ENCODE measurements at places on chromosomes 6 and 20.

GRCh38 chr6:38064431-38064830 lies 244.9 kb downstream of the ZFAND3 start:
- no peak for DNase-seq

DNA sequence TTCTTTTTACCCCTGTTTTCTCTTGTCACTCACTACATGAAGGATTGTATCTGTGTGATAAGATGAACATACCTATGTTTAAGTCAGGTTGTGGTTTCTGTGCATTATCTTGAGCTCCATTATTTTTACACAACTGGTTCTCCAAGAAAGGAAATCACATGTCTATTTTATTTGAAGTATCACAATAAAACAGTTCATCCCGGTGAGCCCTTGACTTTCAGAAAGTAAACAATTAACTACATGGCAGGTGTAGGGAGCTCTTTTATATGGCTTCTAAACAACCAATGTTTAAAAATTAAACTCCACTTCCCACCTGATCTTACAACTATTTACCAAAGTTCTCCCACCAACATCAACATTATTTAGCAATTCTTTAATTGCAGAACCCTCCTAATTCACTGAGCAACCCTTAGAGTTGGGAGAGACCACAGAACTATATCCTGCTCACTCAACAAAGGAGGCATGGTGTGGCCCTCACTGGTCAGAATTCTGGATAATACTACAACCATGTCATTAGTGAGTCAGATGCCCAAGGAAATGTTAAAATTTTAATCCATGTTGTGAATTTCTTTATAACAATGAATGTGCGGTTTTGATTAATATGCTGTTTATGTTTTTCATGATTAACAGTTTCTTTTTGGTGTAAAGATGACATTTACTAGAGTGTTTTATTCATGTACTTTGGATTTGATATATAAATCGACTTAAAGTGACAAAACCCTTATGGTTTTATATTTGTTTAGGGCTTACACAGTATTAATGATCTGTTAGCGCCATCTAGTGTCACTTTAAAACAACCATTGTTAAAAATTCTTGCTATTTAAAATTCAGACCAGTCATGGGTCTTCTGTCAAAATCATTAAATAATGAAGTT lies 50.0 kb upstream of the SCGN start:
- no peak for DNase-seq

DNA sequence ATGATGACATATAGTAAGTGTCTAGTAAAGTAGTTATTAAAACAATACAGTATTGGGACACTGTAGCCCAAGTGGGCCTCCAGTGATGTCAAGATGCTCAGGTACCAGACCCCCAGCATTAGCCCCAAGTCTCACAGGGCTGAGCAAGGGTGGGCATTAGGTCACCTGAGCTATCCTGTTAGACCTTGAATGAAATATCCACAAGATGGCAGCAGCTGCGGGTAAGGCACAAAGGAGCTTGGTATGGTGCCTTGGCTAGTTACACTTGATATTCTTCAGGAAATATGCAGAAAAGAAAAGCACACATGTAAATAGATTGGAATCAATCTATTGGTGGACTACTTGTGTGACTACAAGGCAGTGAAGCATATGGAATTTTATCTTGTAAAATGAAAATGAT lies 701.8 kb upstream of the ADGRB3 start:
- no peak for DNase-seq

DNA sequence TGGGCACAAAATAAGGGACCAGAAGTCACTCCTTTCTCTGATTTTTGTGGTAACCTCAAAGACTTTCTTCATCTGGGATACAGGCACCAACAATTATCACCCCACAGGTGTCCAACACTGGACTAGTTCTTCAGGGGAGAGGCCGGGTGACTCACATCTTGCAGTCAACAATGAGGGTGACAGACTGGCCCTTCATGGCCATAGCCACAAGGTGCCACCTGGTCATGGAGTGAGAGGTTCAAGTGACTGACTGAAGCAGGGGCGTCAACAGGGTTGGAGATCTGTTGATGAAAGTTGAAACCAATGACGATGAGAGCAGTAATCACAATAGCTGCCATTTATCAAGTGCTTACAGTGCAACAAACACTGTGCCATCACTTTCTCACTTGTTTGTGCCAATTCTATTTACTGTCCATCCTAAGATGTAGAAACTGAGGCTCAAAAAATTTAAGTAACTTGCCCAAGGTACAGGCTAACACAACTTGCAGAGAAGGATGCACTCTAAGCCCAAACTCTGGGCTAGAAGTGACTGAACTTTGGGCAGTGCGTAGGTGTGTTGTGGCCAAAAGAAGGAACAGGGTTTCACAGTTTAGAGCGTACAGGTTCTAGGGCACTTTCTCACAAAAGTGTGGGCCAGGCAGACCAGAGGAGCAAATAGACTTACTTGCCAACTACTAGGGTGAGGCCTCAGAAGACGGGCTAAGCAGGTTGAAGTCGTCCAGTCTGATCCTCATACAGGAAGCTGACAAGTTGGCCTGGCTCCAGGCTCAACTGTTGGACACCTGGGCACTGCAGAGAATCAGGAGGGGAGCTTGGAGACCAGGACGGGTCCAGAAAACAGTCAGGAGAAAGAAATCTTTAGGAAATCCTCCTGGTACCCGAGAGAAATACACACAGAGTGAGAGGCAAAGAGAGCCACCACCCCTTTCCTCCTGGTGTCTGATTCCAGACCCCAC lies 30.4 kb downstream of the HLA-DPB1 start:
- DNase-seq: no peak

DNA sequence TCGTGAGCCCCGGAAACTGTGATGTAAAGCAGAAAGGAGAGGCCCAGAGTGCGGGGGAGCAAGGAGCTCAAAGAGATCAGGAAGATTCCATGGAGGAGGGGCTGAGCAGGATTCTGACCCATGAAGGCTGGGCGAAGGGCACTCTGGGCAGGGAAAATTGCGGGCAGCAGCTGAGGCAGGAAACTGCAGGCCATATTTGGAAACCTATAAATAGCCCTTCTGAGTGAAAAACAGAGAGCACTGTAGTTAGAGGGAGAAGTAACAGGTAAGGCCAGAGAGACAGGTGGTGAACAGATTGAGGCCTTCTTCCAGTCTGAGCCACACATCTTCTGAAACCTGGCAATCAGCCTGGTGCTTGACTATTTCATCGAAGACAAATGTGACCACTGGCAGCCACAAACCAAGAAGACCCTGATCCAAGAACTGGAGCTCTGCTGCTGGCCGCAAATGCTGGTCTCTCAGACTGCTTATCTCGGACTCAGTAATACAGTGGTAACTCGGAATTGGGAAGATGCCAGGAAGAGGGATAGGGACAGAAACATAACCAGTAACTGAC lies 14.1 kb upstream of the BEND3 start:
- no peak for DNase-seq

DNA sequence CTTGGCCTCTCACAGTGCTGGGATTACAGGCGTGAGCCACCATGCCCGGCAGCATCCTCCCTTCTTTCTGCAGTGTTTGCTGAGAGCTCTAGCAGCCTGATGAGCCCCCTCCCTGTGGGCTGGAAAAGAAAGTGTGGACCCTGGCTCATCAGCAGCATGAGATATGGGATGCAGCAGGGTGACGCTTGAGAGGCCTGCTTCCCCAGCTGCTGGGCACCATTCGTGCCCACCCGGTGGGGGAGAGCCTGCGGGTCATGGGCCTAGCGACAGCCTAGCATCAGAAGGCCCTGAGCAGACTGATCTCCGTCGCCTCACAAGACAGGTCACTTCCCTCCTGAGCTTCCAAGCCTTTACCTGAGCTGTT lies 16.0 kb upstream of the CCDC167 start:
- no peak for DNase-seq

DNA sequence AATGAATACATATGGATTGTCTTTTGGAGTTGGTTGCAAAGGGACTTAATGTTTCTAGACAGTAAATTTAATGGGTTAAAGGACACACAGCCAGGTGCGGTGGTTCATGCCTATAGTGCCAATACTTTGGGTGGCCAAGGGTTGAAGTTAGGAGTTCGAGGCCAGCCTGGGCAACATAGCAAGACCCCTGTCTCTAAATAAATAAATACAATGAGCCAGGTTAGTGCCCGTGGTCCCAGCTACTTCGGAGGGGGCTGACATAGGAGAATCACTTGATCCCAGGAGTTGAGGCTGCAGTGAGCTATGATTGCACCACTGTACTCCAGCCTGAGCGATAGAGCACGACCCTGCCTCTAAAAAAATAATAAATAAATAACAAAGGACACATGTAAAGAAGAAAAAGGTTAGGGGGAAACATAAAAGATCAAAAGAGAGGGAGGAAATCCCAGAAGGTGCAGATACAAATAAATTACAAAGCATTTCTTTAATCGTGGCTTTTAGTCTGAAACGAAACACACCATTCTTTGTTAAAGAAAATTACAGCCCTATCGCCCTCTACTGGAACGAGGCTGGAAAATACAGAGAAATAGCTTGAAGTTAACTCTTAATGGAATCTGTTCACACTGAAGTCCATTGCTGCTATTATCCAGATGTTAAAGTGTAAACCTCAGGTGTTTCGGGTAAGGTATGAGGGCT lies 42.6 kb upstream of the SCML4 start:
- peak; percentile 51 for DNase-seq

DNA sequence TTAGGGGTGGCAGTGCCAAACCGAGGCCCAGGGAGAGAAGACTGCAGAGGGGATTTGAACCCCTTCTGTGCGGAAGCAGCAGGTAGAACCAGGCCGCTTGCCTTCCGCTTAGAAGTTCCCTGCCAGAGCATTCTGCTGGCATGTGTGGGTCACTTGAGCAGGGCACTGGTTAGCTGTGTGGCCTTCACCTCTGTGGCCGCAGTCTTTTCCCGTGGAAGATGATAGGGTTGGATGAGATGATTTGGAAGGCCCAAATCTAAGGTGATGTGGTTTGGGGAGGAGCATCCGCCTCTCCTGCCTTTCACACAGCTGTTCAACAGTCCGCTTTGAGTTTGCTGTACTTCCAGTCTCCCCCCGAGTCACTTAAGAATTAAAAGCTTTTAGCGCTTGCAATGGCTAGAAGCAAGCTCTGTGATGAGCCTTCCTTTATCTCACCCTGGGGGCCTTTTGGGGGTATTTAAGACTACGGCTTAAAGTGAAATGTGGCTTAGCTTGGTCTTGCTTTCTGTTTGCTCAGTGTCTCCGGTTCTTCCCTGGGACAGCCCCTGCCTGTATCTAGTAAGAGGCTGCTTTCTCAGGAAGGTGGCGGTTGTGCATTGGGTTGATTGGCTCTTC lies 743 bp downstream of the CMTR1 start:
- DNase-seq: peak; percentile 71
